Stimulated activated CD4-positive, alpha-beta T cell treated with anti-CD3 and anti-CD28 coated beads, Interleukin-1b, Interleukin-23, amount 100 ng/mL, for 1 hour (primary cell): ENCODE measurements at places on chromosomes 11 and 22.

DNA sequence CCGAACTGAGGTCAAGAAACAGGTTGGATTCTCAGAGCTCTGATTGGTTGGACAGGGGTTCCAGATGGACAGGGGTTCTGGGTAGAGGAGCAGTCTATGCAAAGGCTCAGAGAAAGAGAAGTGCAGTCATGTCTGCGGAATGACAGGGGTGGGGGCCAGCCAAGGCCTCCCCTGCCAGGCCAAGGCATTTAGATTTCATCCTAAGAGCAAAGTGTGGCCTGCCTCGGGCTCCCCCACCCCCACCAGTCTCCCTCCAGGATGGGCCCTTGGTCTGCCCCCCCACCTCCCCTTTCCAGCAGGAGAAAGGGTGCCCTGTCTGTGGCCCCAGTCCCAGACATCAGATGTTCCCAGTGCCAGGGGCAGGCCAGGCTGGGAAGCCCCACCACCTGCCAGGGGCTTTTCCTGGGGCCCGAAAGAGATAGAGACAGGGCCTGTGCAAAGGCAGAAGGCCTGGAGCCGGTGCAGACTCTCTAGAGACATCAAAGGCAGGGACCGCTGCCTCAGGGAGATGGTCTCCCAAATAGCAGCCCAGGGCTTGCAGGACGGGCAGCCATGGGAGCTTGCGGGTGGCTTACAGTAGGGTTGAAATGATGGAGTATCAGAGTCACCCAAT, 9.4 kb downstream of the SUSD2 start:
- DNase-seq, result no peak

- no peak for DNase-seq
Observed at GRCh38 chr11:111148953-111149352, 96.6 kb upstream of the POU2AF2 start.

DNA sequence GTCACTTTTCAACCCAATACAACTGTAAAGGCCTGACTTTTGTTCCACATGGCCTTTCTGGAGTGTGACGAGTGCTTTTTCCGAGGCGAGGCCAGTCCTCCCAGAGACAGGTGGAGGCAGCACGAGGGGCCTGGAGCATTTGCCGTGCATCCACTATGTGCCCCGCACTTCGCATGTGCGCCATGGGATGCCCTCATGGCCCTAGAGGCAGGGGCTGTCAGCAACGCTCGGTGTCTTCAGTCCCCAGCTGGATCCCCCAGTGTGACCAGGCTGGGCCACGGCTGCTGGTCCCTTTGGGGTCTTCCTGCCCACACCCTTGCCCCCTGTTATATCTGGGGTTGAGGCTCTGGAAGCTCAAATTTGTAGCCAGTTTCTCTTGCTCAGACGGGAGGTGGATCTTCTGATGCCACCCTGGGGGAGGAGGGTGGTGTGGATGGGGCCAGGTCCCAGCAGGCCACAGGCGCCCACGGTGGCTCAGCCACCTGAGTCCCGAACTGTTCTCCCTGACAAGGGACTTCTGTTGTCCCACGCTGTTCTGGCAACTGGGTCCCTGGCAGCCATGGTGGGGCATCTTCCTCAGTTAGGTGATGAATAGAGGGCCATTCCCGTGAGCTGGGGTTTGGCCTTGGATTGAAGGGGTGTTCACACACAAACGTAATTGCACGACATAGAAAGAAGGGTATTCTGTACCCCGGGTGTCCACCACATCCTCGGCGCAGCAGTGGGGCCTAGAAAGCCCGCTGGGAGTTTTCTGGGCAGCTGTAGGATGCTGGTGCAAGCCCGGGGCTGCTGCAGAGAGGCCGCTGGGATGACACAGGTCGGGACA, 100.9 kb downstream of the CTTN start:
- no peak for DNase-seq

DNA sequence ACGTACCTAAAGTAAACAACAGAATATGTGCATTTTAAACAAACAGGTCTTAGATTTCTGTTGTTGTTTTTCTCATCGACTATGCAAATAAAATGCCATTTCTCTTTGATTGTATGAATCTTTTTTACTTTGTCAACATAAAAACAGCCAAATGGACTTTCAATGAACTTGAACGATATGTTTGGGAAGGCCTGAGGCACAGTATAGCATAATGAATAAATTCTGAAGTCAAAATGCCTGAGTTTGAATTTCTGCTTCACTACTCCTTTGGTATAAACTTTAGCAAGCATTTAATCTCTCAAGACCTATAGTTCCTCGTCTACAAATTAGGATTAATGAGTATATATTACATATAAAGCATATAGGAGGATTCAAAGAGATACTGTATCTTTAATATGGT, 1369.9 kb upstream of the TENM4 start:
- no peak for DNase-seq

GRCh38 chr11:12200279-12200990, 90.0 kb downstream of the MICAL2 start:
- no peak for DNase-seq

DNA sequence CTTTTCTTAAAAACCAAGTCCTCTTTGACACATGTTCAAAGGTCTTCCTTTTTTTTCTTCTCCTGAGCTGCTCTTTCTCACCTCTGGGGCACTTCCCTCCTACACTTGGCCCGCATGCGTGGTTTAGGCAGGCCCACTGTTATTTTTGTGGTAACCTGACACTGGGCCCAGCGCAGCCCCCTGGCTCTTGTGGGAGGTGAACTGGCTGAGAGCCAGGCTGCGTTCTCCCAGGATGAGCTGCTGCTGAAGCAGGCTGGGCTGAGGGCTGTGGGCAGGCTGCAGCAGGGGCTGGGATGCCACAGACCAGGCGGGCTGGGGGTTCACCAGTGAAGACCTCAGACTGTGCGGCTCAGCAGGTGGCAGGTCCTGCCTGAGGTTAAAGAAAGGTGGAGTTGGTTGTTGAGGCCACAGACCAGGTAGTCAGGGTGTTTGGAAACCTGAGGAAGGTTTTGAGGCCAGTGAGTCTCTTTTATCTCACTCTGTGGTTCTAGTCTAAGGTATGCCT, 72.4 kb downstream of the TEAD1 start:
- no peak for DNase-seq

DNA sequence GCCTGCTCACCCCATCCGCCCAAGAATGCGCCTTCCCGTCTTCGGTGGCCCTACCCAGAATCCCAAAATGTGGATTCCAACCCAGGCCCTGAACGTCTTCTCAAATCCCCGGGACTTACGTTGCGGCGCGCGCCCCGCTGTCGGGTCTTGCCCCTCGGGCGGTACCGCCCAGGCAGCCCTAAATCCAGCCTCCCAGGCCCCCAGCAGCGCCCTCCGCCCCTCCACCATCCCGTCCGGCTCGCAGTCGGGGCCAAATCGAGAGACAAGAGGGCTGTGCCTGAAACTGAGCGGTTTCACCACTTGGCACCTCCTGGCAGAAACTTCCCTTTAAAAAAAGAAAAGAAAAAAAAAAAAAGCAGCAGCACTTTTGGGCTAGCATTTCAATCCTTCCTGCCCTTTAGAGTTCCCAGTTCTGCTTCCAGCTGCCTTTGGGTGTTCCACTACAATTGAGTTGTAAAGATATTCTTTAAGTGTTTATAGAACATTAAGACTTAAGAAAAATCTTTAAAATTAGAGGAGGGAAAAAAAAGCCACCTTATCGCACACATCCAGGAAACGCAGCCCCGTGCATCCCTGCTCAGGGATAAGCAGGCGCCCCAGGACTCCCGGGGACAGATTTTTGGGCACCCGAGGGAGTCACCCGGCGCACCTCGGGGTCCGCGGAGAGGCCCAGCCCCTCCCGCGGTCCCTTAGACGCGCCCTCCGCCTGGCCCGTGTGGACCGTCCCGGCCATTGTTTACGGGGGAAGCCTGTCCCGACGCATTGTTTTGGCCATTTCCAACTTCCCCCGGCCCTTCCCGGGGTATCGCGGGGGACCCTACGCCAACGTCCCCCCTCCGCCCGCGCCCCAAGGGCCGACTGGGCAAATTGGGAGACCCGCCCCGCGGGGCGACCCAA, 57.6 kb downstream of the KCNJ4 start:
- DNase-seq, result no peak

- DNase-seq, result no peak
Observed at GRCh38 chr11:126443120-126443519, 87.6 kb downstream of the ST3GAL4 start.

DNA sequence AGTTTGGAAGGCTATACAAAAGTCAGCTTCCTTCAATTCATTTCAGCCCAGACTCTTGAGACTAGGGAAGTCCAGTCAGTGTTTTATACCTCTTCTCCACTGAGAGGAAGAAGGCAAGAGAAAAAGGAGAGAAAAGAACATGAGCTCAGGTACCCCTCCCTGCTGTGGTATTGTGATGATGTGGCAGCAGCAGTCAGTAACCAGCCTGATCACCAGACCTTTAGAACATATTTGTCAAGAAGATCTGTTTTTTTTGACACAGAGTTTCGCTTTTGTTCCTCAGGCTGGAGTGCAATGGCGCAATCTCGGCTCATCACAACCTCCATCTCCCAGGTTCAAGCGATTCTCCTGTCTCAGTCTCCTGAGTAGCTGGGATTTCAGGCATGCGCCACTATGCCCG, 21.2 kb upstream of the RPS13 start:
- DNase-seq, result no peak

GRCh38 chr11:70064726-70065317, 13.3 kb upstream of the ANO1 start:
- no peak for DNase-seq

- DNase-seq, result no peak
Observed at GRCh38 chr11:70065318-70066135, 12.6 kb upstream of the ANO1 start.

- DNase-seq, result no peak
Observed at GRCh38 chr11:133399855-133400625, 132.3 kb downstream of the OPCML start.

- no peak for DNase-seq
Observed at GRCh38 chr11:19743622-19744021, 31.0 kb downstream of the NAV2 start.

GRCh38 chr11:14971865-14972580, at the start of gene CALCA:
TSS of gene CALCA (minus strand) at chr11:14972351. CDS start at chr11:14971192, 1,159 bp downstream.
- no peak for DNase-seq

GRCh38 chr11:15150507-15150906, 35.8 kb downstream of the INSC start:
- DNase-seq, result no peak

DNA sequence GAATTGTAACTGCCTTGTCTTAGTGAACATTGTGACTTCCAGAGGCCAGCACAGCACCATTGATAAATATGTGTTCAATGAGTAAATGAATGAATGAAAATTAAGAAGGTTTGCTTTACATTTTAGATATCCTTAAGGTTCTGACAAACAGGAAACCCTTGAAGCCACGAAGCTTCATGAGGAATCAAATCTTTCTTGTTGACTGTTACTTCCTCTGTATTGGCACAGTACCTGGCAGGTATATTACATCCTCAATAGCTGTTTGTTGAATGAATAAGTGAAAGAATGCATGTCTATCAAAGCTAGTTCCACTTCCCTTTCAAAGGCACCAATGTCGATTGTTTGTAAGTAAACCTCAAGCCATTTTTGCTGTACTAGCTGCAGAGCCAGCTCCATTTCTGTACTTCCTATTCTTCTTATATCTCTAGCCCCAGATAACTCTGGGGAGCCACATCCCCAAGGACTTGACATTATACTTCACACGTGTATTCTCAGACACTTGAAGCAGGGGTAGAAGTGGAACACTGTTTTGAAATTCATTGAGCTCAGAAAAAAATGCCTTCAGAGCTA, 140.3 kb upstream of the RAG2 start:
- no peak for DNase-seq

DNA sequence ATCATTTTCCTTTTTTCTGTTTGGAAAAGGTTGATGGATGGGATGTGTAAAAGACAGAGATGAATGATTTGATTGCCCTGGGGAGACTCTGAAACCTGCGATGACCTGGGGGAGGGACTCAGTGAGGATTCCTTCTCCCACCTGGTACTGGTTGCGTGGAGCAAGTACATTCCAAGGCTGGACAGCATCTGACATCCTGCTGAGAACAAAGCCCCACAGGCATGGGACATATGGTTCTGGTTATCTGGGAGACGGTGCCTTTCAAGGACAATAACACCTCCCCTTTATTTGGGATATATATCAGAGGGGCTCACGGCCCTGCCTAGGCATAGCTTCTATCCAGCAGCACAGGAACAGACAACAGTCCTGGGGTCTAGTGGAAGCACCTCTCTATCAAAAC, 527.8 kb downstream of the METTL15 start:
- DNase-seq, result no peak
